Amniotic stem cell (primary cell): ENCODE measurements at places on chromosomes 3 and 15.

DNA sequence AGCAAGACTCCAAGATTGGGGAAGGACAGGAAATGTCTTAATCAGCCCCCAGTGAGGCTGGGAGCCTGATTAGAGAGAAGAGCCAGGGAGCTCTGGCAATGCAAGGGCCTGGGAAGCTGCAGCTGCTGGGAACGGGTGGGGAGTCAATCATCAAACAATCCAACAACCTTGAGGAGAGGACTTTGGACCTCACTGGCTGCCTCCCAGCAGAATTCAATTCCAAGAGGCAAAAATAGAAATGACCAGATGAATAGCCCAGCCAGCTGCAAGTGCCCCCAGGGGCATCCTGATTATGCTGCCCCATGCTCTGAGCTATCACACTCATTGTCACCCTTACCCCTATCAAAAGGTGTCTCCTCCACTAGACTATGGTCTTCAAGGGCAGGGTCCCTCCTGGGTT lies 6.1 kb upstream of the HOMER2 start:
- DNase-seq = no peak

- DNase-seq = peak; percentile 78
Measured at GRCh38 chr15:62782071-62782841, 260.3 kb upstream of the TPM1 start.

GRCh38 chr3:127456471-127457093 lies 134.0 kb downstream of the TPRA1 start:
- DNase-seq = peak; percentile 7

GRCh38 chr3:25781758-25782594 lies 1.3 kb downstream of the NGLY1 start:
- DNase-seq = no peak

GRCh38 chr15:91118817-91119590 lies 18.9 kb downstream of the SV2B start:
- no peak for DNase-seq

- no peak for DNase-seq
Measured at GRCh38 chr3:196868297-196868661, 559 bp downstream of the SENP5 start.

DNA sequence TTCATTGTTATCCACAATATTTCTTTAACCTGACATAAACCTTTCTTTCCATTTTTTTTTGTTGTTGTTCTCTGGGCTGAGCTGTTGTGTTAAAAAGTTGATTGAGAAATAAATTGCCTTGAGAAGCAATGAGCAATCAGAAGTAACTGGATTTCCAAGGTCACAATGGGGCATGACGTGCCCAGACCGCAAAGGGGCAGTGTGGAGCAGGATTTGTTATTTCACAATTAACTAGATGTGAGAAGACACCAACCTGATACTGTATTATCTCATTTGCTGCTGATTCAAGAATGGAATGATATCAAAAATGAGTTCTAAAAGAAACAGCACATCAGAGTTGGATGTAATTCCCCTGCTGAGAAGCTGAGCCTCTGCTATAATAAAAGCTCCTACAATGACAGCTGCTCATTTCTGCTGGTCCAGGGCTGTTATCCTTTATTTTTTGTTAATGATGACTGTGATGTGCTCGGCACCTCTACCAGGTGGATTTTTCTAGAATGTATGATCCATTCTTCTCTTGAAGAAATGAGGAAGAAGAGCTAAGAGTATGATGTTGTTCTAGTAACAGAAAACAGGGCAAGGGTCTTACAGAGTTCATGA lies 28.1 kb downstream of the CPNE4 start:
- DNase-seq = peak; percentile 2

- DNase-seq = no peak
Measured at GRCh38 chr3:76293856-76294255, 508.5 kb upstream of the ZNF717 start.

DNA sequence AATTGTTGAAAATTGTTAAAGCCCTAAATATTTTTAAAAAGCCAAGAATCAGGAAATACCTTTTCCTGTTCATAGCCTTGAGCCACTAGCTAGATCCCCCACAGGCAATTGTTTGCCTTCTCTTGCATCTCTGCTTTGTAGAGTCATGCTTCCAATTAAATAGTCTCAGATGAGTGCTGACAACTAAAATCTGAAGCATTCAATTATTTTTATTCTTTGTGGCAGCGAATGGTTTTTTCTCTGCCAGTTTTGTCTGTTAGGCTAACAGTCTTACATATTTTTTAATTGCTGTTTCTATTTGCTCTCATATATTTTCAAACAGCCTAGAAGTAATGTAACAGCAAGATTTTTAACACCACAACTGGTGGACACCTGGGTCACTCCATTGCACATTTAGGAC lies 277.1 kb upstream of the GBE1 start:
- peak; percentile 8 for DNase-seq

DNA sequence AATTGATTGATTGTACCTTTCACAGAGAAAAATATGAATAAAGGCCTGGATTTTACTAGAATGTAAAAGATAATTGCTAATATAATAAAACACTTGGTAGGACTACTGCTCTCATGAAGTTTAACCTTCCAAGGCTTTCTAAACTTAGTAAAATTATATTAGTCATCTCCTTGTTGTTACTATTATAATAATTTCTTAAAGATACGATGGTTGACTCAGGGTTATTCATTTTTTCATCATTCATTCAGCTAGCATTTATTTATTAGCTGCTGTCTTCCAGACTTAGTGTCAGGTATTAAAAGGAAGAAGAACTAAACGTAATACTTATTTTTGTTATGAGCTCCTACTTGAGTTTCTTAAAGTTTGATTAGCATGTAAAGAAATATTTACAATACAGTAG lies 771.6 kb upstream of the NR2F2 start:
- no peak for DNase-seq

- DNase-seq = peak; percentile 35
Measured at GRCh38 chr3:42247576-42248027, 18.4 kb downstream of the CCK start.

DNA sequence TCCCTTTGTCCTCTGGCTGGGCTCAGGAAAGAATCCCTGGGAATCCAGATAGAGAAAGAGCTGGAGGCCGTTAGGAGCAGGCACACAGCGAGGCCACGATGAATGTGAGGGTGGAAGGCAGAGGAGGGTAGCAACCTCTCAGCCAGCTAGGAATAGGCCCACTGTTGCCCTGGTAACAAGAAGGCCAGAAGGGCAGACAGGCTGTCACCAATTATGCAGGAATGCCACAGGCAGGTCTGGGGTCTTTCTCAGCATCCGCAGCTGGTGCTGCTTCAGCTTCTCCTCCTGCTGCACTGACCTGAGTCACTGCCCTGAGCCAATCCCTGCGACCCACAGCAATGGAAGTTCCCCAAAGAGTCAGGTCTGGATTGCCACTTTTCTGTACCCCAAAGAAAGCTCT lies 62.8 kb upstream of the C3orf80 start:
- DNase-seq = no peak
